ENCODE measurements at places on chromosomes 13 and 19.

DNA sequence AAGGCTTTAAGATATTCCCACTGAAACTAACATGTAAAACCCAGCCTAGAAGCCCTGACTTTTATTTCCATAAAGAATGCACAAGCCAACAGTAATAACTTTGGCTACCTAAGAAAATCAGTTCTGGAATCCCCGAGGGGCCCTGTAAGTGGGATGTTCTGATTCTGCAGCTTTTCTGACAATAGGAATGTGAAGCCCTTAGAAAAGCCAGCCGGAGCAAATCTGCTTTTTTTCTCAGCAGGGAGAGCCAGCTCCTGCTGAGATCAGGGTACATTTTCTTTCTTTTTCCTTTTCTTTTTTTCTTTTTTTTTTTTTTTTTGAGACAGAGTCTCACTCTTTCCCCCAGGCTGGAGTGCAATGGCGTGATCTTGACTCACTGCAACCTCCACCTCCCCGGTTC, 8.0 kb upstream of the GARRE1 start:
- no peak for DNase-seq

- no peak for DNase-seq
Observed at GRCh38 chr13:32248801-32249200, 66.4 kb downstream of the ZAR1L start.

DNA sequence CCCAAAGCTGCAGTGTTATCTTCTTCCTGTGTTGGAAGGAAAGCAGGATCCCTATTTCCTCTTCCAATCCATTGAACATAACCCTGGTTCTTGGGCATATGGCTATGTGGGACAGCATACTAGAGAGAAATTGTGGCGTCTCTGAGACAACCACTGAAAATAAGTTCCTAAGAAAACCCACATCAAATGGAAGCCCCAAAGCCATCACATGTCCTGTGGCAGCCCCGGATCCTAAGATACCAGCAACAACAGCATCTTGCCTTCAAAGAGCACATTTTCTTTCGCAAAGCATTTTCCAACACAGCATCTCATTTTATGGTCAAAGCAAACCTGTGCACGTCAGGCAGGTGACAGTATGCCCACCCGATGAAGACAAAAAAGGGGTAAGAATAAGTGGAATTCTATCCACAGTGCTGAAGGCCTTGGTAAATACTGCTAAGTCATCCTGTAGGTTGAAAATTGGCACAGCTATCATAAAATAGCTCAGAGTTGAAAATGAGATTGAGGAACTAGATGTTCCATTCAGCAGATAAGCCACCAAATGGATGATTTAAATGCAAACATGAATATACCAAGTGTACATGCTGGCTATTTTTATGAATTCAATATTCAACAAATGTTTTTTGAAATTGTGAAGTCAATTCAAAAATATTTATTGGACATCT, 232.2 kb downstream of the DLEU7 start:
- DNase-seq = peak; percentile 25

- no peak for DNase-seq
Observed at GRCh38 chr13:60275208-60275607, 111.5 kb upstream of the DIAPH3 start.

- DNase-seq = no peak
Observed at GRCh38 chr19:17775991-17776803, 18.7 kb upstream of the B3GNT3 start.

DNA sequence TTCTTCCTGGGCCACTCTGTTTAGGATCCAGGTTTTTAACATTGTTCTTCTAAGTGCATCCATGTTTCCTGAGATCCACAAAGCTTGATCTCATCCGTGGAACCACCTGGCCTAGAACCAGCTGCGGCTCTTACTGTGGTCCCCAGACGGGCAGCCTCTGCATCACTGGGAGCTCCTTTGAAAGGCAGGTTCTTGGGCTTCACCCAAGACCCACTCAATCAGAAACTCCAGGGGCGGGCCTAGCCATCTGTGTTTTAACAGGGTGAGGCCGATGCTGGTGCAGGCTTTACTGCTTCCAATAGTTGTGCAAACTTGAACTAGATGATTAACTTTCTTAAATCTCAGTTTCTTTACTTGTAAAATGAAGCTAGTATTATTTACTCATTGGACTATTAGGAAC, 605.7 kb downstream of the FGF9 start:
- no peak for DNase-seq

GRCh38 chr19:7191946-7192691, 102.1 kb downstream of the INSR start:
- no peak for DNase-seq
